ENCODE measurements at places on chromosomes 2 and 18.

- DNase-seq = no peak
These were observed 26.9 kb downstream of the ACADL start for GRCh38 chr2:210198326-210198725.

DNA sequence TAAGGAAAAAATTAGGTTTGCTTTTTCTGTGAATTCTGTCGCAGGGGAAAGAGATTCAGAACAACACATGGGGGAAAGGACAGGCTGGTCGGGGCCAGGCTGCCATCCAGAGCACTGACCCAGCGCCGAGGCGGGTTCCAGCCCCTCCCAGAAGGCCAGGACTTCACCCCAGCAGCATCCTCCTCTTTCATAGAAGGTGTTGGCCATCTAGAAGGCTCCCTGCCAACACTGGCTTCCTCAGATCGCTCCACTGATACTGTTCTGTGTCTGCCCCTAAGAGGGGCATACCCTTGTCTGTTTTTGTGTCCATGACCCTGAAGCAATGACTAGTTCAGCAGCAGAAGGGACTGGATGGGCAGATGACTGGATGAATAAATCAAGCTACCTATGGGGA, 144.5 kb downstream of the HDAC4 start:
- no peak for DNase-seq

- DNase-seq = no peak
These were observed 45.7 kb downstream of the COL4A4 start for GRCh38 chr2:227118353-227118752.

DNA sequence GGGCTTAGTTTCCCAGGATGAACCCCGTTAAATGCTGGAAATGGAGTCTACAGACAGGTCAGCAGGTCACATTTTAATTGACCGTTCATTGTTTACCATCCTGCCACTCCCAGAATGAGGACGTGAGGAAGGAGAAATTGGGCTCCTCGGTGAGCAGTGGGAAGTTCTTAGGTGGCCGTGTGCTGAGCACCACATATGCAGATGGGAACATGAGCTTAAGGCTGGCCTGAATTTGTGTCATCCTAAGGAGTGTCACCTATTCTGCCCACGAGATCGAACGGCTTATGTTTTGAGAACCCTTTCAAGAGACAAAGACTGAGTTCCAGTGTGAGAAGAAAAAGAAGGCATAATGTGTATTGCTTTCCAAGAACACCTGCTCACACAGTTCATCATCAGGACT, 234.4 kb upstream of the PXDN start:
- DNase-seq = no peak

DNA sequence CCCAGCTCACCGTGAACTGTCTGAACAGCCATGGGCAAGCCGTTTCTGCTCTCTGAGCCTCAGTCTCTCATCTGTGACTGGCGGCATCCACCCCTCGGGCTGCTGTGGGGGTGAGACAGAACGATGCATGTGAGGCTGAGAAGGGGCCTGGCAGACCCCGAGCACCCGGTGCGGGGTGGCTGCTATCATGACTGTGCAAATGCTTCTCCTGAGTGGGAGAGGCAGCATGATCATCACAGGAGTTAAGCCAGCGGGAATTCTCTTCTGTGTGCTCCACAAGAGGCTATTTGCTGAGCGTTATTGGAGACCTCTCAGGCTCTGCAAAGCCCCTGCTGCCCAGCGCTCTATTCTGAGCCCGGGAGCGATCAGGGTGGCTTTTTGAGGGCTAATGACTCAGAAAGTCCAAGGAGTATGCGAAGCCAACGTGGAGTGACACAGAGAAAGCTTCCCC, 45.8 kb upstream of the ID2 start:
- no peak for DNase-seq

DNA sequence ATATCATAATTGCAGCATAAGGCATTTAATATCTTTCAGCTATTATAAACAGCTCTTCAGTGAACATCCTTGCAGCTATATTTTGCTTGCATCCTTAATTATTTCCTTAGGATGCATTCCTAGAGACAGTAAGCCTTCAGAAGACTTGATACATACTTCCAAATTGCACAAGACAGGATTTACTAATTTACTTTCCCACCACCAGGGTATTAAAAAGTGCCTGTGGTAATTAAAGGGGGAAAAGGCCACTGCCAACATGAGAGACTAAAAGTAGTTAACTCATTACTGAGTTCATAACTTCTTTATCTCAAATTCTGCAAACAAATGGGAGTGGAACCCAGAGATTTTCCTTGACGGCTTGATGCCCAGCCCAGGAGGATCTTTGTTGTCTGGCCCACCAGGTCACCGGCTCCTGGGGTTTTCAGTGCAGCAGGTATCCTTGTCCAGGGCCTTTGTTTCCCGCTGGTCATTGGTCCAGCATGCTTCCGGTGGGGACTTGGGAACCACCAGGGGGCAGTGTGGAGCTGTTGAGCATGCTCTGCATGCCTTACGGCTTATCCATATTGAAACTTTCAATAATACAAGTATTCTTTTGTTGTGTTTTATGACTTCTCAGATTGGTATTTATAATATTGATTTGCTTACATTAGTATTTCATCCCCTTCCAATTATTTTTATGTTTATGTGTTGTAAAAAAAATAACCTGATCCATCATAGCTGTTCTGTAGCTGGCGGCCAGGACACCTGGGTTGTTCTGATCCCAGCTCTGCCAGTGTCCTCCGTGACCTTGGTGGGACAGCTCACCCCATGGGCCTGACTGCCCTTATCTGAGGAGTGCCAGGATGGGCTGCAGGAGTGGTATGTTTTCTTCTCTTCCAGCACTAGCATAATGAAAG, 61.4 kb downstream of the TGOLN2 start:
- DNase-seq = peak; percentile 62

- DNase-seq = no peak
These were observed 107.7 kb downstream of the MDH1 start for GRCh38 chr2:63696496-63696895.

- DNase-seq = no peak
These were observed 49.3 kb downstream of the DSEL start for GRCh38 chr18:67467188-67467587.

DNA sequence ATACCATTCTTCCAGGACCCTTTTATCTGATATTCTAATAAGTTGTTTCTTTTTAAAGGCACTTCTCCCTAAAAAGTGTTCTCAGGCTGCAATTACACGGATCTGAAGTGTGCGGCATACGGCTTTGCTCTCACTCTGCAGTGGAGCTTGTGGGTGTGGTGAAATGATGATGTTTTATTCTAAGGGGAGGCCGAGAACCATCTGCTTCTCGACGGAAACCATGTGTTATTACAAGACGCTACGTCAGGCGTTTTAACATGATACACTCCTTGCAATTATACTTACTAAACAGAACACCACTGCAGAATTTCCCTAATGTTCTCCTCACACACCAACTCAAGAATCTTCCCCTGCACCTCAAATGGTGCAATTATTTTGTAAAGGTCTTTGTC, 34.9 kb upstream of the CTDP1 start:
- no peak for DNase-seq

DNA sequence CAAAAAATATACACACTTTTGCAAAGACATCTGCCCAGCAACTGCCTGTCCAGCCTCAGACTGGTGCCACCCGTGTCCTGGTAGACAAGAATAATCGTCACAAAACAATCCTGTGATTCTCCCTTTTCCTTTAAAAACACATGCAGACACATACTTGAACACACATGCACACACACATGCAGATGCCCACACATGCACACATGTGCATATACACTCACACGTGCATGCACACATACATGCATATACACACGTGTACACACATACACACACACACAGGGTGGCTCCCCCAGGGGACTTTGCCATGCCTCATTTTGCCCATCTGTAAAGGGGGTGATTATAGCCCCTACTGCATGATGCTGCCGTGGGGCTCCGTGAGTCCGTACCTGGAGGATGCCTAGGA, 24.9 kb upstream of the ALPP start:
- no peak for DNase-seq

GRCh38 chr2:134245340-134245984, 8.4 kb upstream of the MGAT5 start:
- peak; percentile 90 for DNase-seq

DNA sequence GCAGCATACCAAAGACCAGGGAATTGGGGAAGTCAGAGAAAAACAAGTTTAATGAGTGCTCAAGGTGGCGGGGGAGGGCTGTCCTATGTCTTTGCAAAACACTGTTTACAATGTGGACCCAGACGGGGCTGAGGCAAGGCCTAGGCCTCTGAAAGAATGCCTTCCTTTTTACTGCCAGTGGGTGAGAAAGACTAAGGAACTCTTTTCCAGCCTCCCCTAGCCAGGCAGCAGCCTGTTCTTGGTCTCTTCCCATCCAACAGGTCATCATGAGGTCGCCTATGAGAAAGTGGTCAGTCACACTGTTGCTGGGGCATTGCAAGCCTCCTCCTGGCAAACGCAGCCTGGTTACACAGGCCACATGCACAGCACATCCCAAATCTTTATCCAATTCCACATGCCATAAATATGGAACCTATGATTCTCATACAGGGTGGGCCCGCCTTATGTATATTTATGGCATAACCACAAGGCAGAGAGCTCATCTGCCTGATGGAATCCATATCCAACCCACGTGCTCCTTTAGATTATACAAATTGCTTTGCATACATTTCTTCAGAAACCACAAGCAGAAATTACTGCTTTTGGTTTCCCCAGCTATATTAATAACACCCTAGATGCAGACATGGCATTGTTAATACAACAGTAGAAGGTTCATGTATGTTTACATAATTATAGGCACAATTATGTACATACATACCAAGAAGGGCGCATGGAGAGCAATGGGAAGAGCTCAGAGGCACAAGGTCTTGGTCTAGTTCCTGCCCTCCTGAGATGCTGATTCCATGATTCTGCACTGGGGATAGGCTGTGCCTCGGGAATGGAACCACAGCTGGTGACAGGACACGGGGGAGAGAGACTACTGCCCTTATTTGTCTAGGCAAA, 48.6 kb downstream of the NRP2 start:
- DNase-seq = no peak

GRCh38 chr2:109383505-109384307, 230.1 kb downstream of the SEPTIN10 start:
- DNase-seq = no peak

DNA sequence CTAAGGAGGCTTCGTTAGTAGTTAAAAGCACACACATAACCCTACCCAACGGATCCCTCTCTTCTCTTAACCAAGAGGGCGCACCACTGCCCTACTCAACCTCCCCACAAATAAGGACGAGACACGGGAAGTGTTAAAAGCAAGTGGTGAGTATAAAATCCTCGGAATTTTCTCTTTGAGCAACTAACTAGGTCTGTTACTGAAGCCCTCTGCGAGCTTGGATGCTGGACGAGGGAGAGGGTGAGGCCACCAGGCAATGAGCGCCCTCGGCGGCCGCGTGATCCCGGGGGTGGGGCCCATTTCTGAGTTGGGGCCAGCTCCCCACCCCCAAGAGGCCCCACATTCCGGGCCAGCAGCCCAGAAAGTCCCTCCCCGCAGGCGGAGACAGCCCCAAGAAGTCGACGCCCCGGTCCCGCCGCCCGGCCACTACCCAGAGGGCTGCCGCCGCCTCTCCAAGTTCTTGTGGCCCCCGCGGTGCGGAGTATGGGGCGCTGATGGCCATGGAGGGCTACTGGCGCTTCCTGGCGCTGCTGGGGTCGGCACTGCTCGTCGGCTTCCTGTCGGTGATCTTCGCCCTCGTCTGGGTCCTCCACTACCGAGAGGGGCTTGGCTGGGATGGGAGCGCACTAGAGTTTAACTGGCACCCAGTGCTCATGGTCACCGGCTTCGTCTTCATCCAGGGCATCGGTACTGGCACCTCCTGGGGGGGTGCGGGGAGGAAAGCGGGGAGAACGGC, at the start of gene CYBRD1:
TSS of gene CYBRD1 (plus strand) at position 423 of the 736 bp plus-strand sequence. CDS start at position 495, 72 bp downstream.
- peak; percentile 88 for DNase-seq

- no peak for DNase-seq
These were observed 127.4 kb upstream of the MSH6 start for GRCh38 chr2:47655563-47655880.

- no peak for DNase-seq
These were observed 66.7 kb upstream of the LPIN2 start for GRCh38 chr18:3079653-3080052.

Data from common myeloid progenitor, CD34-positive (primary cell).